ENCODE measurements at places on chromosomes 3 and 15.

- DNase-seq, result peak; percentile 64
Measured at GRCh38 chr3:130582457-130583153, 65.6 kb downstream of the COL6A6 start.

GRCh38 chr15:65086680-65087111 lies 10.2 kb downstream of the KBTBD13 start:
- DNase-seq, result no peak

- DNase-seq, result no peak
Measured at GRCh38 chr15:75049392-75049791, 26.0 kb downstream of the PPCDC start.

- DNase-seq, result peak; percentile 13
Measured at GRCh38 chr3:45881078-45882022, 5.0 kb upstream of the CCR9 start.

- no peak for DNase-seq
Measured at GRCh38 chr3:44782891-44783290, 21.3 kb downstream of the KIF15 start.

GRCh38 chr3:142660893-142661292 lies 62.9 kb upstream of the TRPC1 start:
- no peak for DNase-seq

DNA sequence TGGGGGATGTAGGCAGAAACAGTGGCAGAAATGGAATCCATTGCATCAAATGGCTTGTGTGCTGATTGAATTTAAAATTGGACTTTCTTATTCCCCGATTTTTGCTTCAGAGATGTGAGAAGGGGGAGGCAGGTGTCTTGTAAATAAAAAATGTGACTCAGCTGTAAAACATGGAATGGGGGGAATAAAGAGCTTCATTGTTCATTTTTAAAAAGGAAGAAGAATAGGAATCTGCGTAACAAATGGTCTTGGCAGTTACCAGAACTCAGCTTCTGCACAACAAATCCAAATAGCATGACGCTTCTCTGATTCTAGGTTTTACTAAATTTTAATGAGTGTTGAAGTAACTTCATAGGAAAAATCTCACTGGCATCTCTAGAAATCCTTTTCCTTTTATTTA lies 323.9 kb upstream of the GBE1 start:
- no peak for DNase-seq

GRCh38 chr3:104832530-104832929 lies 534.2 kb upstream of the ALCAM start:
- no peak for DNase-seq

DNA sequence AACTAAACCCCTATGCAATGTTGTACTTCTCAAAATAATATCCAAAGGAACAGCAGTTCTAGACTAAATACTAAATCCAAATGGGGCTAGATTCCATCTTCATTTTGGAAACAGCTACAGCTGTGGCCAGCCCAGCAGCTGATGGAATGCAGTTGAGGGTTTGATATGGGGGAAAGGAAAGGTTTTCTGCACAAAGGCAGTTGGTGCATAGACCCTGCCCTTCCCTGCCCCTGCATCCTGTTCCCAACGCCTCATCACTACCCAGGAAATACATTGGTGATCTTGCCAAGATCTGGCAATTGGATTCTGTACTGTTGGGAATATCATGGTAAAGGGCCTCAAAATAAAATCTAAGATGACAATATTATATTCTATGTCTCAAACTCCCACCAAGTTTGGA lies 43.9 kb downstream of the DTWD1 start:
- no peak for DNase-seq

DNA sequence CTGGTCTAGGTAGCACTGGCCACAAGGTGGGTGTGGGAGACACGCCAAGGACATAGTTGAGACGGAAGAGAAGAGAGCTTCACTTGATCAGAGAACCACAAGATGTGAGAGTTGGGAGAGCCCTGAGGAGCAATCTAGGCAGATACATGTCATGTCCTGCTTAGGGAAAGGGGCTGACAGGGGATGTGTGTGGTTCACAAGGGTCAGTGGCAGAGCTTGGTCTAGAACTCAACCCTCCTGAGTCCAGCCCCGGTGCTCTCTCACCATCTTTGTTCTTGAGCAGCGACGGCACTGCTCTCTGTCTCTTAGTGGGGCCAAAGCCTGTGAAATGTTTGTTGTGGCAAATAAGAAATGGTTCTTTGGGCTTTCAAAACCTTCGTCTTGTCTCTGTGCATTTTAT lies 243.5 kb upstream of the ROPN1 start:
- no peak for DNase-seq

DNA sequence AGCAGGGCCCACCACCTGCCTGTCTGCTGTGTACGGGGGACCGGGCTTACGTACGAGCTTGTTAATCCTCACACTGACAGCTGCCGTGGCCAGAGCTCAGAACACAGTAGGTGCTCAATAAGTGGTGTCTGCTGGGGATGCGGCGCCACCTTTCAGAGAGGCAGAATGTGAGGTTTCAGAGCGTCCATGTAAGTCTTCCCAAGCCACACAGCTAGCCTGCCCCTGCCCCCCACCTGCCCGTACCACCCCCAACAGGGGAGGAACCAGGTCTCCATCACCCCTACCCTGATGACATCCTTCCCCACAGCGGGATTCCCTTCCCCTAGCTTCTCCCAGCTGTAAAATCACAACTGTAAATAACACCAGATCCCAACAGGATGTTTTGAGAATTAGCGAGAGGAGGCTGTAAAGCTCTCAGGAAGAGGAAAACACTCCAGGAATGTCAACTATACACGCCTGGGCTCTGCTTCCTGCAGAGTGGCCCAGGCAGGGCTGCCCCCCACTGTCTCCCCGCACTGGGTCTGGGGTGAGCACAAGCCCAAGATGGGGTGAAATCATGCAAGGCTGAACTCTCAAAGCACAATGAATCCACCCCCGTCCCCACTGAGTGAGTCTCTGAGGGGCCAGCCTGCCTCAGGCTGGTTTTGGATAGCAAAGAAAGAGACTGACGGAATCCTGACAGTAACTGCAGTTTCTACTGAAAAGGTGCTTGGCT lies 250.1 kb upstream of the LYSMD4 start:
- DNase-seq, result no peak

GRCh38 chr3:139187154-139187553 lies 142.5 kb upstream of the PRR23C start:
- DNase-seq, result no peak

DNA sequence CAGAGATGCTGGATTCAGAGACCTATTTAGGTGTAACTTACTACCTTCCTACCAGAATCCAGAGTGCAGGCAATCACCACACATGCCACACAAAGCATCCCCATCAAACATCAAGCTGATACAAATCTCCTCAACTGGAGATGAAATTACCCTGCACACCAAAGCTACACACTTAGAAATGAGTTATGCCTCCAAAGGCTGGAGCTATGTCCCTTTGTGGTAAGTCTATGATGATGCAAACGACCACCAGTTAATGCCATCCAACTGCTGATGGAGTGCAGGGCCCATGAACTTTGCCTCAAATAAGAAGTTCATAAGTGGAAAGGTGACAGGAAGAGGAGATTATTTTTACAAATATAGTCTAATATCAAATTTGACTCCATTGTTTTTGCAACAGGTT lies 38.1 kb downstream of the PDZRN3 start:
- no peak for DNase-seq

DNA sequence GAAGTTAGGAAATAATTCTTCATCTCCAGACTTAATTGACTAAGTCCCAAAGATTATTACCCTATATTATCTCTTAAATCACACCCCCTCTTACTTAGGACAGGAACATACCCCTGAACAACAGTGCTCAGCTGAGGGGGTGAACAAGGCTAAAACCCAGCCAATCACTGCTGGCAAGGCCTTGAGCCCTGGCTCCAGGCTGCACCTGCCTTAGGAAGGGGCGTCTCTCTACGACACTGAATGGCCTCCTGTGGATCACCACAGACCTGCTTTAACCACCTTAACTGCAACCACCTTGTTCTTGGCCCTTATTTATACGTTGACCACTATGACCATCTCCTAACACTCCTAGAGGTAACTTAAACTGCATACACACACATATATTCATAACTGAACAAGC lies 267.4 kb upstream of the THBS1 start:
- no peak for DNase-seq

DNA sequence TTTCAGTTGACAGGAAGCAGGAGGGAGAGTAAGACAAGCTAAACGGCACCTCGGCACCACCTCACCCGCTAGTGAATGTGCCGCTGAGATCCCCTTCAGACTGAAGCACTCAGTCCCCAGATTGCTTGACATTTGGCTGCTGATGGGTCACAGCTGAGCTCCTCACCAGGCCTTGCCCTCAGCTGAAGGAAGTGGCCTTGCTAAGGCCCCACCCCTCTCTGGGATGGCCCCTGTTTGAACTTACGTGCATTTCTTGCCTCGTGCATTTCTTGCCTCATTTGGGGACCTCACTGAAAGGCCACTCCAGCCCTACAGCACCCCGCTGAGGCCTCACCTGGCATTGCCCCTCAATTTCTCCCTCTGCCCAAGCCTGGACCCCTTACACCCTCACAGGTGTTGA lies 39.8 kb downstream of the EOGT start:
- no peak for DNase-seq

DNA sequence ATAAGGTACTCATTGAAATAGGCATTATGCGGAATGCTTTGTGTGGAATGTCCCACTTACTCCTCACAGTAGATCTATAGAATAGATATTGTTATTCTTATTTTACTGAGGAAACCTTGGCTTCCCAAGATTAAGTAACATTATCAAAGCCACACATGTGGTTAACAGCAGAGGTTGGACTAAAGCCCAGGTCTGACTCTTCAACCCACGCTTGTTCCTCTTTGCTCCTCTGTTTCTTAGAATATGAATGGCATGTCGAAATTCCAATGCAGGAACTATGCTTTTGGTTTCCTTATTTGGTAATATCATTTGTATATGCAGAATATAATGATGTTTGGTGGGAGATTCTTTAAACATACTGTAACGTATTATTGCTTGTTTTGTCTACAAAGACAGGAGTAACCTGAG lies 818.8 kb upstream of the LMCD1 start:
- no peak for DNase-seq

DNA sequence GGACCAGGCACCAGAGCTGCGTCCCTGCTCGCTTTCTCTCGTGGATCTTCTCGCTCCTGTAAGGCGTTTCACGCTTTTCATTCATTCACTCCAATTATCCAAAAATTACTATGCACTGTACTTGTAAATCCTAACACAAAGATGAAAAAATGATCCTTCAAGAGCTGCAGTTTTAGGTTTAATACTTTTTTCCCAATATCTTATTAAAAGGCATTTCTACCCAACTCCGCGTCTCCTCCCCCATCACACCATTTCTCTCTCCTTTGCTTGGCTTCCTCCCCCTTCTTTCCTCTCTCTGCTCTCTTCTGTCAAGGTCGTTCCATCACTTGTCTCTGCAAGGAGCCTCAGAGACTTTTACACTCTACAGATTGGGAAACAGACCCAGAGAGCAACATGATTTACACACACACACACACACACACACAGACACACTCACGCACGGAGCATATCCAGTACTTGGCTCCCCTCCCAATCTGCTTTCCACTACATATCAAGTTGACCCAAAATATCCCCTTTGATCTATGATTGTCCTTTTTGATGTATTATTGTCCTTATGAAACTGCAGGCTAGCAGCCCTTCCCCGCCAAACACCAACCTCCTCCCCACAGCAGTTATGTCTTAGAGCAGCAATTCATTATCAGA lies 479 bp upstream of the CLDN1 start:
- no peak for DNase-seq

DNA sequence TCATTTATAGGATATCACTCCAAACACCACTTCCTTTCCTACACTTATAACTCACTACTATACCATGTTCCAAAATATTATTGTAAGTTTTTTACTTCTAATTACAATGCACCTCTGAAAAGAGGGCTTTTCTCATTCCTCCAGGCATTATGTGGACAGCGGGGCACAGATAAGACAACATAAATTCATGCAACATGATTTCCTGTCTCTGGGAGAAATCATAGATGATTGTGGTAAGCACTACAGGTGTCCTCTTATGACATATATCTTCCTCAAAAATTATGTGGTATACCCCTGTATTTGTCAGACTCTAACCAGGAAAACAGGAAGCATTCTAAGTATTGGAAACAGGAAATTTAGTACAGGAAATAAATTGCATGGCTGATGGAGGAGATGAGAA lies 45.7 kb upstream of the INO80 start:
- DNase-seq, result no peak

DNA sequence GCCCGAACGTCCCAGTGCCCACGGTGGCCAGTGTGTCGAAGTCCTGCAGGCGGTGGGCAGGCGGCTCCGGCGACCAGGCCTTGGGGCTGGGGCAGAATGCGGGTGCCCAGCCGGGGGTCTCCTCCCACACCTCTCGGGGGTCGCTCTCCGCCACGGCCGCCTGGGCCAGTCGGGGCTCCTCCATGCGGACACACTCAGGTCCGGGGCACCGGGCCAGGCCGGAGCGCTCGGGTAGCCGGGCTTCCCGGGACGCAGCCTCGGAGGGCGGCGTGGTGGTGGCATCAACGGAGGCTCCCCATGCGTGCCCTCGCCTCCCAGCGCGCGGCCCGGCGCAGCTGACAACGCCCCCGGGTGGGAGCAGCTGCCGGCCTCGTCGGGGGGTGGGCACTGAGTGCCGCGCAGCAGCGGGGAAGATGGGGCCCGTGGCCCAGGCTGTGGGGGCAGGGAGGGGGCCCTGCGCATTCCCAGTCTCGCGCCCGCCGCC lies 30.1 kb upstream of the CERS3 start:
- DNase-seq, result no peak

- no peak for DNase-seq
Measured at GRCh38 chr15:88605189-88606069, 15.7 kb upstream of the AEN start.

DNA sequence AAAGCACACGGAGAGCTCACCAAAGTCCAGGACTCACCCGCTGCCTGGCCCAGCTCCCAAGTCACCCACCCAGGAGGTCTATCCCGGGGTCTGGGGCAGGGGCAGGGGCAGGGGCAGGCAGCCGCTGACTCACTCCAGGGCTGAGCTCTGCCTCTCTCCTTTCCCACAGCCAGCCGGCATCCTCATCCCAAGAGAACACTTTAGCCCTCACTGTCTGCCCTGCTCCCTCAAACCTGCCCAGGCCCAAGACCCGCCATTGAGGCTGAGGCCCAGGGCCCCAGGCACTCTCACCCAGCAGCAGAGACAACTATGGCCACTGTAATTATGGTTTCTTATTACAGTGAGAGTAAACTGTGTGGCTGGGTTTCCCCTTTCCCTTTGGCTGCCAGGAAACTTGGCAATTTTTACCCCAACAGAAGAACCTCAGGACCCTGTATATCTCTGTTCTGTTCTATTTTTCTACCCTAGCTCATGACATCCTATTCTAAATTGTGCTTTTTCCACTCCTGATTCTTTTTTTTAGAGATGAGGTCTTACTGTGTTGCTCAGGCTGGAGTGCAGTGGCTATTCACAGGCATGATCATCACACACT lies 53.0 kb downstream of the IQSEC1 start:
- DNase-seq, result no peak

All from activated CD4-positive, alpha-beta T cell treated with anti-CD3 and anti-CD28 coated beads, Interleukin-2, amount 50 U/mL, for 16 hours (primary cell).